ENCODE measurements at places on chromosomes 5 and 9.
A peak's percentile ranks its signal among the peaks of the same experiment; 100 is the strongest.

DNA sequence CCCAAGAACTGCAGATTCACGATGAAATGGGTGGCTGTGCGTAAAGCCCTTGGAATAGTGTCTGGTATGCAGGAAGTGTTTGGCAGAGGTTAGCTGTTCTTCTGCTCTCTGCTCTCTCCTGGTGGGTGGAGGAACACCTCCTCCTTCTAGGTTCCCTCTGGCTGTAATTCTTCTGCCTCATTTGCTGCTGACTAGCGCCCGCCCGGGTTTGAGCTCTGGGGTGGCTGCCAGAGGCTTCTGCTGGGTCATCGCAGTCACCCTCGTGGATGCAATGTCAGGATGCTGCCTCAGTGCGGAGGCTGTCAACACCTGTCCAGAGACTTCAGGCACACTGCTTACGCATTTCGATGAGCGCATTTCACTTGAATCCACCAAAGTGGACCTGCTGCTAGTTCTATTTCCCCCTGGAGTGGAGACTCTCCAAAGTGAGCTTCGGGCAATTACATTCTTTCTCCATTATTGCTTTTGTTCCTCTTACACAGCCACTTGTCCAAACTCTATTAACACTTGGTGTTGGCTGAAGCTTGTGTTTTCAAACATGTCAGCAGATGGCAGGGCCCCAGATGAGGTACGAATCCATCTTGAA lies 11.7 kb downstream of the DOCK2 start:
- no peak for DNase-seq

- no peak for DNase-seq
These were observed 665.7 kb downstream of the DNAH5 start for GRCh38 chr5:13278811-13279210.

DNA sequence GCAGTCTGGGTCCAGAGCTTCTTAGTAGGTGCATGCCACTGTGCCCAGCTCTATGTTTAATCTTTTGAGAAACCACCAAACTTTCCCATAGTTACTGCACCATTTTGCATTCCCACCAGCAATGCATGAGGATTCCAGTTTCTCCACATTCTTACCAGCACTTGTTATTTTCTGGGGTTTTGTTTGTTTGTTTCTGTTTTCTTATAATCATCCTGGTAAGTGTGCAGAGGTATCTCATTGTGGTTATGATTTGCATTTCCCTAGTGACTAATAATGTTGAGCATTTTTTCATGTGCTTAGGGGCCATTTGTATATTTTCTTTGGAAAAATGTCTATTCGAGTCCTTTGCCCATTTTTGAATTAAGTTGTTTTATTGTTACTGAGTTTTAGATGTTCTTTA lies 11.4 kb downstream of the FOXE1 start:
- no peak for DNase-seq

- DNase-seq = no peak
These were observed 13.8 kb upstream of the RAD23B start for GRCh38 chr9:107269254-107269653.

- no peak for DNase-seq
These were observed 196.5 kb downstream of the TLE1 start for GRCh38 chr9:81492710-81493447.

DNA sequence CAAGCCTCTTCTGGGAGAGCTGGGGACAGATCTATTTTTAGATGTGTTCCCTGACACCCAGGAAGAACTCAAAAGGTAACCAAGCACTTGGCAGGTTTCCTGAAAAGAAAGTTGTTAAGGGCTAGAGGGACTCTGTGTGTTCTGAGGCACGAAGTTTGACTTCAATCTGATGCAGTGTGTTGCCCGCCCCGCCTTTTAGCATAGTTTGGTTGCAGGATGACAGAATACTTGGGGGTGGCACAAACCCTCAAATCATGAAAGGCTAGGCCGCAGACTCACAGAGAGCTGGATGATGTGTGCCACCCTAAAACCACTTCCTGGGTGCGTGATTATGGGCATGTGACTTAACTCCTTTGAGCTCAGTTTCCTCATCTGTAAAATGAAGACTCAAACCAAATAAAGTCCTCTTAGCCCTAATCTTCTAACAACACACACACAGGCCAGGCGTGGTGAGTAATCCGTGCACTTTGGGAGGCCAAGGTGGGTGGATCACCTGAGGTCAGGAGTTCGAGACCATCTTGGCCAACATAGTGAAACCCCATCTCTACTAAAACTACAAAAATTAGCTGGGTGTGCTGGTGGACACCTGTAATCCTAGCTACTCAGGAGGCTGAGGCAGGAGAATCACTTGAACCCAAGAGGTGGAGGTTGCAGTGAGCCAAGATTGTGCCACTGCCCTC lies 12.8 kb upstream of the NDFIP1 start:
- DNase-seq = peak; percentile 58

- no peak for DNase-seq
These were observed 47.5 kb downstream of the COL27A1 start for GRCh38 chr9:114202849-114203248.

DNA sequence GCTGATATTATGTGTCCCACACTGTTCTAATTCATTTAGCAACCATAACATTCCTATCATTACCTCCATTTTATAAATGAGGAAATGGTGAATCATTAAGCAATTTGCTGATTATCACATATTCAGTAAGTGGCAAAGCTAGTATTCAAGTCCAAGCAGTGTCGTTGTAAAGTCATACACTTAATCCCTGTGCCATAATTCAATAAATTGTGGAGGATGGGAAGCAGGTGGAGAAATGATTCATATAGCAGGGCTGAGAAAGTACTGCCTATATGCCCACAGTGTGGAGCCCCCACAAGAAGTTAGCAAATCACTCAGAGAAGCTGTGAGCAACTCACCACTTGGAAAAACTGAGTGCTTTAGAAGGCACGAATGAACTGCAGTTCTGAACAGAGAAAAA lies 691.0 kb downstream of the PTPRD start:
- no peak for DNase-seq

- no peak for DNase-seq
These were observed 4.9 kb upstream of the SH3PXD2B start for GRCh38 chr5:172458976-172459782.

GRCh38 chr5:31366941-31367340 lies 165.0 kb downstream of the DROSHA start:
- DNase-seq = no peak

DNA sequence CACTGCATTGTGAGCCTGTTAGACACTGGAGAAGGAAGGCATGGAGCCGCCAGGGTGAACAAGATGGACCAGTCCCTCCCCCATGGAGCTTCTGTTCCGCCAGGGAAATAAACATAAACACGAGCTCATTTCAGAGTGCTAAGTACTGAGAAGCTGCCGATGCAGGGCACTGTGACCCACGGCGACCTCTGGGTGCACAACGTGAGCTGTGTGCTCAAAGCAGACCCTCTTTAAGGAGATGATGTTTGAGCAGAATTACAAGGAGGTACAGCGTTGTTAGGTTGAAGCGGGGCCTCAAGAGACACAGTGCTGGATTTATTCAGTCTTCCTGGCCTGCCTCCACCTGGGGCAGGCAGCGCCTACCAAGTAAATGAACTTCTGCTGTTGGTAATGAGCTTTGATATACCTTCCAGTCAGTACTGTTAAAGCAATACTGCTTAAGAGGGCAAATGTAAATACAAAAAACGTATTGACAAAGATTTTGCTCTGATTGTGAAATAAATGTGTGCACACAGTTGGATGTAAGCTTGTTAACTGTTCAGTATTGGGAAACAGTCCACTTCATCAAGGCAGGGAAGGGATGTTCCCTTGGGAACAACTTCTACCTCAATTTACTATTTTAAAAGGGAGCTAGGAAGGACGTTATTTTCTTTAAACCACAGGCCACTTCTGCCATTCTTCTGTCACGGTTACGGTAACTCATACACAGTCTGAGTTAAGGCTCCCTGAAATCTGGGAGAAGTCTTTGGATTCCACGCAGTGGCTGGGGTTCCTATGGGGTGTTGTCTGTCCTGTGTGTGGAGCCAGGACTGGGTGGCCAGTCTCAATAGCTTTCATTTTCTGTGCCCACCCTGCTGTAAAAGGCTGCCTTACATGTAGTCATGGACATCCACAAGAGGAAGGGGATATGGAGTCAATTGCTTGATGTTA lies 48.9 kb upstream of the DMRT1 start:
- DNase-seq = no peak

DNA sequence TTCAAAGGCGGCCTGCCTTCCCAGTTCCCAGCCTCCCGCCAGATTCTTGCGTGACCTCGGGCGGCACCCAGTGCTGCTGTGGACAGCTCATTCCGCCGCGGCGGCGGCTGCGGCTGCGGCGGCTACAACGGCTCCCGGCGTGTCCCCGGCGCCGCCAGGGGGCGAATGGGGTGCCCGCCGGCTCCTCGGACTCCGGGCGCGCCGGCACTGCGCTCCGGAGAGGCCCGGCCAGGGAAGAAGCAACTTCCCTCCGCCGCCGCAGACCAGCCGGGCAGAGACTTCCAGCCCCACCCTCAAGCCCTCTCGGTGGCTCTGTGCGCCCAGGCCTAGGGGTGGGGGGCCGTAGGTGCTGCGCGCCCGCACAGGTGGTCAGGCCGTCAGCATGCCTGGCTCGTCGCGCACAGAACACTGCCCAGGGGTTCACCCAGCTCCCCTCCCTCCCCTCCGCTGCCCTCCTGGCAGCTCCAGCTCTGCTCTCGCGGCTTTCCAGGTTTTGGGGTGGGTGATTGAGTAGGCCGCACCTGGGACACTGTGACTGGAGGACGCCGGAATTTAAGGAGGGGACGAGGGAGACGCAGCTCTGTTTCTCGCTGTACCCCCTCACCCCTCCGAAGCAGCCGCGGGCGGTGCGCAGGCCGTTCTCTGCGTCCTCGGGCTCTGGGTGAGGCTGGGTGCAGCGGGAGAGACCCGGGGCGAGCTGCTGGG lies 20.2 kb downstream of the IGIP start:
- DNase-seq = peak; percentile 12

- DNase-seq = no peak
These were observed 37.3 kb downstream of the COL5A1 start for GRCh38 chr9:134678666-134679443.

GRCh38 chr9:126652140-126652582 lies 38.4 kb downstream of the LMX1B start:
- no peak for DNase-seq

- no peak for DNase-seq
These were observed 5.6 kb upstream of the SEC24A start for GRCh38 chr5:134642931-134643530.

DNA sequence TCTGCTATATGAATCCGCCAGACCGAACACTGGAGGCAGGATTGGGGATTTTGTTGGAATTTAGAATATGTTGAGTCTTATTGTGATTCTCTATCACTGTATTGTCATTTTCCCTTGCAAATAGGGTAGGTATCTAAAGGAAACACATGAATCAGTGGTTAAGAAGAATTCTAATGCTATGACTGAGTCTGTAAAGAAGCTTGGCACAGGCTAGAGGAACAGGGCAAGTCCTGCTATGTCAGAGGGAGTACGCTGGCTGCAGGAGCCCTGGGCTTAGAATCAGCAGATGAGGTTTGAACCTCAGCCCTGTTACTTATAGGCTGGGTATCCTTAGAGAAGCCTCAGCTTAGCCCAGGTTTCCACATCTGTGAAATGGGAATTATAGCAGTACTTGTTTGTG lies 198.1 kb downstream of the NR3C1 start:
- DNase-seq = no peak

- DNase-seq = no peak
These were observed 37.8 kb downstream of the COL27A1 start for GRCh38 chr9:114193090-114193489.

- no peak for DNase-seq
These were observed 579 bp upstream of the NTRK2 start for GRCh38 chr9:84669013-84669287.

GRCh38 chr9:6708732-6709131 lies 49.0 kb upstream of the KDM4C start:
- no peak for DNase-seq

DNA sequence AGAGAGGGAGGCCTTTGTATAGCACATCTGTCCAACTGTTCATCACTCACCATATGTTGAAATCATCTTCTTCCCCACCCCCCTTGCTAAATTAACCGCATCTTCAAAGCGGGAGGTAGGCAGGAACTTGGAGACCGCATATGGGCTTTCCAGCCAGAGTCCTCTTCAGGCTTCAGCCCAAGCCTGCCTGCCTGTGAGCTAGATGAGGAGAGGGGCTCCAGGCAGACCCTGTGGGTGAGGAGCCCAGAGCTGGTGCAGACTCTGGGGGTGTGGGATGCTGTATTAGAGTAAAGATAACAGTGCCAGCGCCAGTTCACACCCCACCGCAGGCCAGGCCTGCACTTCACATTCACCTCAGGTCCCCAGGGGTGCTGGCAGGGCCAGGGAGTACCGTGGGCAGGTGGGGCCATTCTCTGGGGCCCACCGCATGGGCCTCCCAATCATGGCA lies 16.2 kb downstream of the PRRC2B start:
- no peak for DNase-seq

GRCh38 chr5:124054564-124054963 lies 542.6 kb downstream of the CSNK1G3 start:
- no peak for DNase-seq

DNA sequence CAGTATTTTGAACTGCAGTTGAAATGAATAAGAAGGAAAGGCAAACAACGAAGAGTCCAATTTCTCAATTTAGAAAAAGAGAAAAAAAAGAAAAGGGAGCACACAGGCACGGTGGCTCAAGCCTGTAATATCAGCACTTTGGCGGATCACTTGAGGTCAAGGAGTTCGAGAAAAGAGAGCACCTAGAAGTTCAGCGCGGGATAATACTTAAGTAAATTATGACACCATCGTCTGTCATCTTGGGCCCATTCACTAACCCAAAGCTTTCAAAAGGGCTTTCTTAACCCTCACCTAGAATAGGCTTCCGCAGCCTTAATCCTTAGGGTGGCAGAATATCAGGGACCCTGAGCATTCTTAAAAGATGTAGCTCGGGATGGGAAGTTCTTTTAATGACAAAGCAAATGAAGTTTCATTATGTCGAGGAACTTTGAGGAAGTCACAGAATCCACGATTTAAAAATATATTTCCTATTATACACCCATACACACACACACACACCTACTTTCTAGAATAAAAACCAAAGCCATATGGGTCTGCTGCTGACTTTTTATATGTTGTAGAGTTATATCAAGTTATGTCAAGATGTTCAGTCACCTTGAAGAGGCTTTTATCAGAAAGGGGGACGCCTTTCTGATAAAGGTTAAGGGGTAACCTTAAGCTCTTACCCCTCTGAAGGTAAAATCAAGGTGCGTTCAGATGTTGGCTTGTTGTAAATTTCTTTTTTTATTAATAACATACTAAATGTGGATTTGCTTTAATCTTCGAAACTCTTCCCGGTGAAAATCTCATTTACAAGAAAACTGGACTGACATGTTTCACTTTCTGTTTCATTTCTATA lies 602 bp upstream of the CD274 start:
- DNase-seq = no peak

DNA sequence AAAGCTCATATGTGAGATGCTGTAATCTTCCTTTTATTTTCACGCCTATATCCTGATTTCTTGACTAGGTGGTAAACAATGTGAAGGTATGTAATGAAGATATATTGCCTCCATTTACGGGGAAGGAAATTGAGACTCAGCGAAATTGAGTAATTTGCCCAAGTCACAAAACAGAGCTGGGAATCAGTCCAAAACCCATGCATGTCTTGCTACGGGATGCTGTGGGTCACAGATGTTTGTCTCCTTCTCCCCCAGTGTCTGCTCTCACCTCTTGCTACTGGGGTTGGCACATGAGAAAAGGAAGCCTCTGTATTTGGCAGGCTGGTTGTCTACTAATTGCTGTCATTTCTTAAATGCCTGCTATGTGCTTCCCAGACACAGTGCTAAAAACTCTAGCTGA lies 53.7 kb upstream of the TEX48 start:
- no peak for DNase-seq

Data from stimulated activated CD4-positive, alpha-beta T cell treated with anti-CD3 and anti-CD28 coated beads, TNF-alpha, amount 100 ng/mL, for 24 hours (primary cell).